Thyroid gland (tissue), 4 donors: ENCODE measurements at places on chromosomes 1 and 21. TPM values are rescaled to one million over a fixed set of nuclear protein-coding genes. Genes with fewer than 3 reads are reported as not detected.

Gene CFAP74
- total RNA-seq = not detected

Gene KLF17
- total RNA-seq = not detected

Gene LHX8
- total RNA-seq = 0.79 TPM

Gene KPRP
- total RNA-seq = not detected

Gene DNAI4
- 10.7 TPM for total RNA-seq

Gene KLHDC7A
- 0.40 TPM for total RNA-seq

Gene LY9
- total RNA-seq = 0.33 TPM

Gene AADACL3
- total RNA-seq = not detected

Gene HAO2
- not detected for total RNA-seq
